NCI-H510A (cell line): ENCODE measurements at places on chromosomes 2 and 18.

GRCh38 chr2:165637396-165637795 lies 156.7 kb downstream of the GALNT3 start:
- DNase-seq = no peak

GRCh38 chr2:109141006-109141600 lies 12.1 kb downstream of the SH3RF3 start:
- no peak for DNase-seq

- no peak for DNase-seq
Observed at GRCh38 chr2:162126111-162126519, 25.9 kb downstream of the GCG start.

GRCh38 chr2:47357483-47357882 lies 45.5 kb upstream of the MSH2 start:
- peak; percentile 15 for DNase-seq

GRCh38 chr2:23078784-23079434 lies 306.1 kb upstream of the KLHL29 start:
- no peak for DNase-seq

GRCh38 chr2:235514627-235515363 lies 21.0 kb downstream of the AGAP1 start:
- DNase-seq = no peak

- peak; percentile 67 for DNase-seq
Observed at GRCh38 chr18:74804677-74805076, 207.0 kb downstream of the ZNF407 start.

DNA sequence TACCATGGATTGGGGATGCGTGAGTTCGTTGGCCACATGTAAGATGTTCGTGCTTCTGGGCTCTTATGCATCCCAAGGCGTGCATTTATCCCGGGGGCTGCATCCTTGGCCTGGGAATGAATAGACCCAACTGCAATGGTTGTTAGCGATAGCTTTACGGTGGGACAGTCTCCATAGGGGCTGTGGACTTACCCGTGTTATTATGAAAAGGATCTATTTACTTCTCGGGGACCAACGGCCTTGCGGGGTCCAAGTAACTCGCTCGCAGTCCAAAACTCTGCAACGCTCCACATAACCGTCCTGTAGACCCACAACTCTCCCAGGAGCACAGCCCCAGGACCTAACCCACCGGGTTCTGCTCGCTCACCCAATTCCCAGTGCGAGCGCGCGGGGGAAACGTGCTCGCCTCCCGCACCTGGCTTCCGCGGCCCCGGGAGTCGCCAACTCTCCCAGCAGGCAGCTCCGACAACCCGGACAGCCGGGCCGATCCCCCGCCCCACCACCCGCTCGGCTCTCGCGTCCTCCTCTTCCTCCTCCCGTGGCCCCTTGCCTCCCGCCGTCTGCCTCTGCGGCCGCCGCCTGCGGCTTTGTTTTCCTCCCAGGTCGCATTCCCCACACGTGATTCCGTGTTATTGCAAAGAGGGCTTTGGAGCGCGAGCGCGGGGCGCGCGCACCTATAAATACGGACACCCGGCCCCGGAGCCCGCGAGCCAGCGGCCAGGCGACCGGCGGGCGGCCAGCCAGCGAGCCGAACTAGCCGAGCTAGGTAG lies at the start of gene CABLES1:
Gene CABLES1, plus strand, starts transcription at position 706 of the 770 bp plus-strand sequence. CDS start 278 bp downstream, outside the sequence.
- peak; percentile 27 for DNase-seq

DNA sequence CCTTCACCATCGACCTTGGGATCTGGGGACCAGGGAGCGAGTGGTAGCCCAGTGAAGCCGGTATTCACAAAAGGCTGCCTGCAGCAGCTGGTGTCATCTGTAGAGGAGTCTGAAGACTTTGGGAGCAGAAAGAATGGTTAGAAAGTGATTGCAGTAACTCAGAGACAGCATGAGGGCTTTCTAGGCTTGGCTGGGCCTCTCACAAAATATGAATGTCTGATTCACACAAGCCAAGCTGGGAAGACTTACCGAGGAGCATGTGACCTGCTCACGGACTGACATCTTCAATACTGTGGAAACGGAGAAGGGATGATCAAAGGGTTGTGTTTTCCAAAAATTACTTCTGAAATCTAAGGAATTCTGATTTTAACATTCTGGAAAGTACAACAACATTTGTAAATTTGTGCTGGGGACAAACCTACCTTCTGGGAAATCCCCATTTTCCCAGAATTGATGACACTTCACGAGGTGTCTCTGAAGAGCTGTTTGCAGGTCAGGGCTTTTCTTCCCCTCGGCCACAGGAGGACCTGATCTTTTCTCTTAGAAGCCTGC lies 111.7 kb downstream of the ACOXL start:
- no peak for DNase-seq

GRCh38 chr2:86631846-86632485 lies 8.3 kb upstream of the RNF103 start:
- DNase-seq = no peak

DNA sequence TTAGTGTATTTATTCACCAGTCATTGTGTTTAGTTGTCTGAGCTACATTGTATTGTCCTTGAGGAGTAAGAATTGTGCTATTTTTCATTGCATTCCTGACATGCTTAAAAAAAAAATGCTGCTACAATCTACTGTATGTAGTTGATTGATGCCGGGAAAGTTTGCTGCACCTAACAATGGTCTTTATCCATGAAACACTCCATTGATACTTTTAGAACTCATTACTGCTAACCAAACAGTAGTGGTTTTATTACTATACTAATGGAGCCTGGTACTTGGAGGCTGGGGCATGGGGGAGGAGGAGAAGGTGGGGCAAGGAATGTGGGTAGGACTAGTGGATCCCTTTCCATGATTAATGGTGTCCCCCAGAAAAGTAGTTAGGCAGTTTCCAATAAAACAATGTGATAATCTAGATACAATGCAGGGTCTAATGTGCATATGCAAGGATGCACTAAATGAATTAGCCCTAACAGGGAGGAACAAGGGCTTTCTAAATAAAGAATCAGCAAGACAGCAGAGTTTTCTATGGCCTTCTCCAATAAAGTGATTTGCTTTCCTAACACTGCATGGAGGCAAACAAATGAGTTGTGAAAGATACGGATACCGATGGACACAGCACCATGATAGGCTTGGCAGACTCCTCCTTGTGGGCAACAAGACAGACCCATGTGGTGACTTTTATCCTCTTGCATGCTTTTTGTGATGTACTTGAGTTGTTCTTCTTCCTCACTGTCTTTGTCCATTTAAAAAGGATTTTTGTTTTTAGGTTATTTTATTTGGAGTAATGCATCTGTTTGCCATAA lies 78.5 kb downstream of the FMNL2 start:
- DNase-seq = no peak

DNA sequence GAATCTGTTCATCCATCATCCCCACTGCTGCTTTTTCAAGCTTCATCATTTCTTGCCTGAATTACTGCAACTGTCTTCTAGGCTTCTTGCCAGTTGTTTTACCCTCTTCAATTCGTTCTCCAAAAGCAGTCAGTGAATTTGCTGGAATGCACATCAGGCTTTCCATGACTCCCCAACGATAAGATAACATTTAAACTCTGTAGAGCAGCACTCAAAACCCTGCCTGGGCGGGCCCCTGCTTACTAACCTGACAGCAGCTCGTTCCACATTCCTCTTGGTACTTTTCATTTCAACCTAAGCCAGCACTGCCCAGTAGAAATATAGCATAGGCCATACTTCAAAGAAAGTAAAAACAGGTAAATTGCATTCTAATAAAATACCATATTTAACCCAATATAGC lies 342.9 kb downstream of the SUCLG1 start:
- no peak for DNase-seq

DNA sequence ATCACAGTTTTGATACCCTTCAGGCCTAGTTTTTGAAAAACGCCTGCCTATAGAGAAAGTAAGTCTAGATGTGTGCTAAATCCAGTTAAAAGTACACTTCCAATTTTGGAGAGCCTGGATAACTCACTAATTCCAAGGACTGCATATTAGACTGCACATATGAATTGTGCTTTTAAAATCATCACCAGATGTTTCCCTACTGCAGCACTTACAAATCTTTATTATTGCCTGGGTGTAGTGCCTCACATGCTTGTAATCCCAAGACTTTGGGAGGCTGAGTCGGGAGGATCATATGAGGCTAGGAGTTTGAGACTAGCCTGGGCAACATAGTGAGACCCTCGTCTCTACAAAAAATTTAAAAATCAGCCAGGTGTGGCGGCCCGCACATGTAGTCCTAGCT lies 35.9 kb upstream of the HTR2B start:
- DNase-seq = no peak

- DNase-seq = no peak
Observed at GRCh38 chr2:204122425-204122824, 185.9 kb downstream of the ICOS start.

- no peak for DNase-seq
Observed at GRCh38 chr2:28809927-28810326, 707 bp upstream of the SPDYA start.

GRCh38 chr2:199405241-199405640 lies 52.5 kb downstream of the SATB2 start:
- no peak for DNase-seq

DNA sequence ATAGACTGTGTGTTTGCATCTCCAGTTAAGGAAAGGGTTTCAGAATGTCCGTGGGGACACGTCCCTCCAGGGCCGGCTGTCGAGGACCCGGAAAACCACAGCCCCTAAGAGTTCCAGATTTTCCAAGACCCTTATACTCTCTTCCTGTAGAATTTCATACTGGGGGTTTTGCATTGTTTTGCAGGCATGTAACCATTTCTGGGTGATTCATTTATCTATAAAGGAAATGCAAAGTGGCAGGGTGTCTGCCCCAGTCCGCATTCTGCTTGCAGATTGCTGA lies 8.5 kb downstream of the SP9 start:
- DNase-seq = no peak

GRCh38 chr2:207937823-207938222 lies 87.5 kb downstream of the PLEKHM3 start:
- DNase-seq = no peak

GRCh38 chr2:5609201-5609600 lies 83.0 kb upstream of the SOX11 start:
- no peak for DNase-seq

- DNase-seq = no peak
Observed at GRCh38 chr2:3745920-3746319, 42.5 kb downstream of the DCDC2C start.

DNA sequence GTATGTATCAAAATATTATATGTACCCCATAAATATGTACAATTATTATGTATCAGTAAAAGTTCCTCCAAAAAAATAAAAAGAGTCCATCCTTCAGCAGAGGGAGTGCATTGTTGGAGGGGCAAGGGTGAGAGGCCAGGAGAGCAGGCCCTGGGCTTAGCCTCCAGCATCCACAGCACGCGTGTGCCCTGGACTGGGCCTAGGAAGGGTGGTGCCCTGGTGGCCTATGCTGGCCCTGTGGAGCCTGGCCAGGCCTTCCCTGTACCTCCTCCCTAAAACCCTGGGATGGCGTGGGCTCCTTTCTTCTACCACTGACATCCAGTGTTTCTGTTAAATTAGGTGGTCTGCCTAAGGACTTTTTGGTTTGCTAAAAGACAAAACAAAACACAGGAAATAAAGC lies 93.4 kb downstream of the SH3RF3 start:
- no peak for DNase-seq

DNA sequence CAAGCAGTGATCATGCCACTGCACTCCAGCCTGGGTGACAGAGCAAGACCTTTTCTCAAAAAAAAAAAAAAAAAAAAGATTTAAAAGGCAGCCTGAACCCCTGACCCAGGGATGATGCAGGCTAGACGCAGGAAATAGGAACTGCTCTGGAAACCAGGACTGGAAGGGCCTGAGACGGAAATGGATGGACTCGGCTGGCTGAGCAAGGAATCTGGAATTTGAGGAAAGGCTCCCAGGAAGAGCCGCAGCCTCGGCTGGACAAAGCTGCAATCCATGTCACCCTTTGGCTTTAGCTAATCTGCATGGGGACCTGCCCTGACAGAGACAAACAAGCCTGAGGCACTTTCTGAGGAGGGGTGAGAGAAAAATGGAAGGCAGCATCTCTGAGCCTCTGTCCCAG lies 55.0 kb upstream of the DAPL1 start:
- no peak for DNase-seq

GRCh38 chr2:218980735-218981389 lies 4.1 kb downstream of the FEV start:
- DNase-seq = no peak

GRCh38 chr2:56148825-56149224 lies 35.0 kb upstream of the CCDC85A start:
- no peak for DNase-seq

DNA sequence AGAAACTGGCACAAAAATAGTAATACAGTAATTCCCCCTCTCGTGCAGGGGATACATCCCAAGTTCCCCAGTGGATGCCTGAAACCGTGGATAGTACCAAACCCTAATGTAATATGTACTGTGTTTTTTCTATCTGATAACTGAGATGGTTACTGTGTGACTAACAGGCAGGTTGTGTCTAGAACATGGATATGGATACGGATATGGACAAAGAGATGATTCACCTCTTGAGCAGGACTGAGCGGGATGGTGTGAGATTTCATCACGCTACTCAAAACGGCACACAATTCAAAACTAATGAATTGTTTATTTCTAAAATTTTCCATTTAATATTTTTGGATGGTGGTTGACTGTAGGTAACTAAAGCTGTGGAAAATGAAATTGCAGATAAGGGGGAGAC lies 3.4 kb downstream of the MBD1 start:
- no peak for DNase-seq

- DNase-seq = no peak
Observed at GRCh38 chr2:21757805-21758430, 634.1 kb downstream of the TDRD15 start.

GRCh38 chr2:212489719-212490346 lies 48.8 kb downstream of the ERBB4 start:
- DNase-seq = no peak

DNA sequence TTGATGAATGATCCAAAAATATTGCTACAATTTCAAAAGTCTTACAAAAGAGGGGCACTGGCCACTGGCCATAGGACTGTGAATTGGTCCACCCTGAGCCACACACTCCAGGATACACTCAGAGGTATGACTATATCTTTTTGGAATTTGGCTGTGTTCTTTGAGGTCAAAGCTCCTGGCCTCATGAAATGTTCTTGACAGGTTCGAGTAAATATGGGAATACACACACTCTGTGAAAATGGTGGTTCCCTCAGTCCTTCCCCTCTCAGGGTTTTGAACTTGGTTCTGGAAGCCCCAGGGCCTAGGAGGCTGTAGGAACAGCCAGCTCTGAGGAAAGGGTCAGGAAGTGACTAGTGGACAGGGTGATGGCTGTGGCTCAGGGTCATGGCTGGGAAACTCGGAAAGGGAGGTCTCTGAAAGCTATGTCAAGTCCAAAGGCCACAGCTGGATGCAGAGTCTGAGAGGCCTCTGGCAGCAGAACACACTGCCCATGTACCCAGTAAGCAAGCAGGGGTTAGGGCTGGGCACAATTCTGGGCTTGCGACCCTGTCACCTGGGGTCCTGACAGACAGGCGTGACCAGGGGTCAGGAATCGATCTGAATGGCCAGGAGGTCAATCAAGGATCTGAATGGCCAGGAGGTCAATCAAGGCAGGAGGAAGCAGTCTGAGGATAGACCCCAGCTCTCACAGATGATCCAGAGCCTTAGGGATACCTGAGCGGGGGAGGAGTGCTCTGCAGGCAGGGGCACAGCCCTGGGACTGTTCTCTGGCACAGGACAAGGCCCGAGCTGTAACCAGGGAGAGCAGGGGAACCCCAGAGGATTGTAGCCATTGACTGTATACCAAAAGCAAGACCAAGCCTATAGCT lies 223.4 kb upstream of the SMAD2 start:
- no peak for DNase-seq

GRCh38 chr18:8951491-8951890 lies 151.0 kb upstream of the NDUFV2 start:
- no peak for DNase-seq
